Spinal cord (tissue), 10 donors: ENCODE measurements at places on chromosomes 5 and 9.

DNA sequence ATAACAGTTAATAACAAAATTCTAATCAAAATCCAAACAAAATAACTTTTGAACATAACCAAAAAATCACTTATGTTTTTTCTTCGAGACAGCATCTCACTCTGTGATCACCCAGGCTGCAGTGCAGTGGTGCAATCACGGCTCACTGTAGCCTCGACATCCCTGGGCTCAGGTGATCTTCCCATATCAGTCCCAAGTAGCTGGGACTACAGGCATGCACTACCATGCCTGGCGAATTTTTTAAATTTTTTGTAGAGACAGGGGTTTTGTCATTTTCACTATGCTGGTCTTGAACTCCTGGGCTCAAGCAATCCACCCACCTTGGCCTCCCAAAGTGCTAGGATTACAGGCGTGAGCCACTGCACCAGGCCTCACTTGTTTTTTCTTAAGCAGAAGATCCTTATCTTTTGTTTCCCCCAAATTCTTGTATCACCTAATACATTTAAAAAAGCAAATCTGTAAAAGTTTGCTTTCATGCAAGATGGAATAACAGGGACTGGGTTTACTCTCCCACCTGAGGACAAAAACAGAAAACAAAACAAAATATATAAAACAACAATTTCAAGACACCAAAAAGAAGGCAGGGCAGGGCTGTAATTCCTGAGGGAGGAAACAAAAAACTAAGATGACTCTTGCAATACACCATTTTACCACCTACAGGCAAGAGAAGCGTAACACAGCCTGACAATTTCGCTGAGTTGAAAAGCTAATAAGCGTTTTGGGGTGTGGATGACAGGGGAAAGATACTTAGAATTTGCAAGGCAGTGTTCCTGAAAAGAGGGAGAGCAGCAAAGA, 71.4 kb downstream of the RAPGEF6 start:
- H3K4me3 ChIP-seq: no peak overlapping the region
- no peak overlapping the region for H3K27ac ChIP-seq
- no peak for DNase-seq
- H3K4me1 ChIP-seq: no peaks in the 10 kb centered on the region

GRCh38 chr9:33510262-33511183, 13.5 kb upstream of the ANKRD18B start:
- peak; percentile 61 for DNase-seq
- peaks cover 3% of the 10 kb centered on the region for H3K4me1 ChIP-seq
- no peaks in the 10 kb centered on the region for H3K36me3 ChIP-seq
- peak overlapping the region; percentile 86 for H3K27ac ChIP-seq
- H3K4me3 ChIP-seq: peak overlapping the region; percentile 77

- H3K27me3 ChIP-seq: peaks cover 5% of the 10 kb centered on the region
- no peak for DNase-seq
- no peak overlapping the region for H3K4me3 ChIP-seq
Measured at GRCh38 chr9:112894699-112895098, 4.0 kb upstream of the SLC46A2 start.

GRCh38 chr5:168400429-168401220, 85.6 kb upstream of the RARS1 start:
- peaks cover 19% of the 10 kb centered on the region for H3K4me1 ChIP-seq
- no peak overlapping the region for H3K4me3 ChIP-seq
- no peak for DNase-seq
- no peaks in the 10 kb centered on the region for H3K27me3 ChIP-seq
- no peak overlapping the region for H3K27ac ChIP-seq
- peaks cover 7% of the 10 kb centered on the region for H3K36me3 ChIP-seq

DNA sequence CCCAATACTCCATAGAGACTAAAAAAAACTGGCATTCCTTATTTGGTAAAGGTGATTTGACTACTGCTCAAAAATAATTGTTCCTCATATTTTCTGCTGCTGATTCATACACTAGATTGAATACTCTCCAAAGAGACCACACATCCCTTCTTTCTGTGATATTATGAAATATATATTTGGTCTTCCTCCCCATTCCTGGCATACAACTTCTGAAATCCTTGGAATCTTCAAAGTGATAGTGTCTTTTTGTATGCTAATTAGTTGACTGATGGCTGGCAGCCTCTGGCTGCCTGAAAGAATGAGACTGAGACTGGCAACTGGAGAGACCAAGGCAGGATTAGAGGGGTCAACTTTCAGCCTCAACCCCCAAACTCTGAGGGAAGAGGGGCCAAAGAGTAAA, 348.0 kb upstream of the RFX3 start:
- H3K4me1 ChIP-seq: no peaks in the 10 kb centered on the region
- H3K27ac ChIP-seq: no peak overlapping the region
- no peaks in the 10 kb centered on the region for H3K27me3 ChIP-seq
- H3K36me3 ChIP-seq: peaks cover 3% of the 10 kb centered on the region

DNA sequence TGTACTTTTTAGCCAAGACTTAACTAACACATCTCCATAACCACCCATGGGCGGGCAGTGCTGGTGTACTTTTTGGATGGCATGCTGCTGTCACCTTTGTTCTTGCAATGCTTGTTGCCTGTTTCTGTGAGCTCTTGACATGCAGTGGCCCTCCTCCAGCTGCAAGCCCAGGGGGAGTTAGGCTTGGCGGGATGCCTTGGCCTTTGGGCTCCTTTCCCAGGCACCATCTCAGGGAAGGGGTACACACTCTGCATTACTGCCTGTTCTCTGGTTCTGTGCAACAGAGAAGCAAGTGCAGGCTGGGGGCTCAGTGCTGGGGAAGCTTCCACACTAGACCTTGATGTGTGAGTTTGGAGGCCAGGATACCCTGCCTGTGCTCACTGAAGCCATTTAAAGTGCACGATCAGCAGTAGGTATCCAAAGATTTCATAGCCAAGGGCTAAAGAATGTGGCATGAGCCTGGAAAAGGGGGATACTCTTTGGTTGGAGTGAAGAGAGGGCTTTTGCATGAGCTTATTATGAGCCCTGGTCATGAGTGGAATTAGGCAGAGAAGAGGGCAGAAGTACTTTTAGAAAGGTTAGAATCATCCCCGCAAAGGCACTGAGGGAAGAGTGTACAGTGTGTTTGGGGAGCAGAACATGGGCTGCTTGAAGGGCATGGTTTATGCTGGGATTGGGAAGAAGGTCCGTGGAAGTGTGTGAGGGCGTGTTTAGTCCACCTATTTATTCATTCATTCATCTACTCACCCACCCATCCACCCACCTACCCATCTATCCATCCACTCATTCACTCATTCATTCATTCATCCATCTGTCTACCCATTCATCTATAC, 22.5 kb downstream of the PSAT1 start:
- peaks cover 36% of the 10 kb centered on the region for H3K4me1 ChIP-seq
- peak overlapping the region; percentile 34 for H3K27ac ChIP-seq
- H3K4me3 ChIP-seq: no peak overlapping the region
- peak; percentile 90 for DNase-seq

GRCh38 chr9:96408409-96409280, 9.5 kb downstream of the ZNF367 start:
- no peaks in the 10 kb centered on the region for H3K36me3 ChIP-seq
- no peak for DNase-seq
- no peaks in the 10 kb centered on the region for H3K4me1 ChIP-seq
- H3K27me3 ChIP-seq: no peaks in the 10 kb centered on the region
- no peak overlapping the region for H3K27ac ChIP-seq

DNA sequence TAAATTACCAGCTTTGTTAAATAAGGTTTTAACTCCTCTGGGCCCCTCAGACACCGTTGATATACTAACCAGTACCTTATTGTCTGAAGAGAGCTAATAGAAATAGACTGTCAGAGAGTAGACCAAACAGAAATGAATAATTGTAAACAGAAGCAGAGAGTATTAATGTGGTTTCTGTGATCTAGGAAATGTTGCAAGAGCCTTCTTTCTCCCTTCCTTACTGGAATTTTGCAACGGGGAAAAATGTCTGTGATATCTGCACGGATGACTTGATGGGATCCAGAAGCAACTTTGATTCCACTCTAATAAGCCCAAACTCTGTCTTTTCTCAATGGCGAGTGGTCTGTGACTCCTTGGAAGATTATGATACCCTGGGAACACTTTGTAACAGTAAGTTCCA, 5.1 kb downstream of the TYRP1 start:
- H3K27ac ChIP-seq: no peak overlapping the region
- H3K4me3 ChIP-seq: no peak overlapping the region
- no peaks in the 10 kb centered on the region for H3K27me3 ChIP-seq
- DNase-seq: no peak

- H3K4me3 ChIP-seq: no peak overlapping the region
- no peaks in the 10 kb centered on the region for H3K27me3 ChIP-seq
- no peaks in the 10 kb centered on the region for H3K36me3 ChIP-seq
- peak; percentile 25 for DNase-seq
- H3K27ac ChIP-seq: no peak overlapping the region
Measured at GRCh38 chr9:132447346-132447745, 37.3 kb downstream of the CFAP77 start.

GRCh38 chr5:100791391-100791790, 111.7 kb downstream of the ST8SIA4 start:
- DNase-seq: no peak
- no peaks in the 10 kb centered on the region for H3K36me3 ChIP-seq
- no peak overlapping the region for H3K27ac ChIP-seq
- H3K27me3 ChIP-seq: no peaks in the 10 kb centered on the region

- H3K27ac ChIP-seq: peak within 1 kb of the TSS; percentile 10
- H3K4me3 ChIP-seq: peak within 1 kb of the TSS; percentile 67
- peaks cover 10% of the 10 kb centered on the region for H3K27me3 ChIP-seq
- peak; percentile 81 for DNase-seq
Measured at GRCh38 chr9:76458903-76459693, at the start of gene GCNT1. GCNT1 (plus strand) TSS chr9:76459182; CDS start chr9:76502382, 43,200 bp downstream.

DNA sequence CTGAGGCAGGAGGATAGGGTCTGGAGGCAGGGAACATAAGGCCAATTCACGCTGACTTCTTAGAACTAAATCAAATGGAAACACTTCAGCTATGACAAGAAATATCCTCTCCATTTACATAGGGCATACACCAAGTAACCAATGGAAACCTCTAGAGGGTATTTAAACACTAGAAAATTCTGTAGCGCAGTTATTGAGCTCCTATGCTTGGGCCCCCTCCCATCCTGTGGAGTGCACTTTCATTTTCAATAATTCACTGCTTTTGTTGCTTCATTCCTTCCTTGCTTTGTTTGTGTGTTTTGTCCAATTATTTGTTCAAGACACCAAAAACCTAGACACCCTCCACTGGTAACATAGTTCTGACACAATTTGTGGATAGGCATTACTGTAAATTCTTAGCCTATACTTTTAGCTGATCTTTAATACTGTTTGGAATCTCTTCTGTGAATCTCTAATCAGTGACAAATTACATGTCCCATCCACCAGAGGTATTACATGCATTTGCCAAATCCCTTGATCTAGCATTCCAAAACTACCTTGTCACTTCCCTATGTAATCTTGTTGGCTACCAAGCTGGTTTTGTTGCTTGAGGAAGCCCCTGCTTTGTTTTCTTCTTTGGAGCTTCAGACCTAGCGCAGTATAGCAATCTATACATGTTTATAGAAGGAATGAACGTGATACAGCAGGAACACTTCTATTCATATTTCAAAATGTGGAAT, 61.6 kb downstream of the ST8SIA4 start:
- no peaks in the 10 kb centered on the region for H3K36me3 ChIP-seq
- H3K4me1 ChIP-seq: no peaks in the 10 kb centered on the region
- DNase-seq: no peak

GRCh38 chr5:96854067-96854466, 22.2 kb upstream of the ERAP2 start:
- H3K4me3 ChIP-seq: no peak overlapping the region
- no peaks in the 10 kb centered on the region for H3K27me3 ChIP-seq
- H3K36me3 ChIP-seq: no peaks in the 10 kb centered on the region

- no peak for DNase-seq
- no peak overlapping the region for H3K4me3 ChIP-seq
- H3K4me1 ChIP-seq: peaks cover 3% of the 10 kb centered on the region
- no peak overlapping the region for H3K27ac ChIP-seq
Measured at GRCh38 chr5:138843316-138844124, 31.6 kb downstream of the LRRTM2 start.
